ENCODE measurements at places on chromosomes 2 and 18.

DNA sequence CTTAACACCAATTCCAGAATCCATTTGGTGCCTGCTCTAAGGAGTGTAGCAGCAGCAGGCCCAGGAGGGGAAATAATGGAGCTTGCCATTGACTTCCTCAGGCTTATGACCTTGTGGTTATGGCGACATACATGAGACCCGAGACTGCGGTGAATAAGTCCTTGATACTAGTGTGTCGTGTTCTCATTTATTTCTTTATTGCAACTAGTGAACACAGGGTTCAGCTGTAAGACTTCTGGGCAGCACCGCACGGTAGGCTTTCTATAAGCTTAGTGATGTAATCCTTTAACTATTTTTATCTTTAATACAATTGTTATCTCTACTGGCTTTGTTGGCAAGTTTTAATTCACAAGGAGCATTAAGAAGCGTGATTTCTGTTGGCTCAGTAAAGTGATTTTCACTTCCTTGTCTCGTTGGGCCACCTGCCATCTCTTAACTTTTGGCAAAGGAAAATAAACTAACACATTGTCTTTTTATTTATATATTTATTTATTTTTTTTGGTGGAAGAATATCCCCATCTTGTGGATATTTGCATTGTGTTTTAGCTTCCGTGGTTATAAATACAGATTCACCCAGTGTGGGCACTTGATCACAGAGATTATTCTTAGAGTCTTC is 139.8 kb downstream of the LTBP1 start:
- DNase-seq: no peak

DNA sequence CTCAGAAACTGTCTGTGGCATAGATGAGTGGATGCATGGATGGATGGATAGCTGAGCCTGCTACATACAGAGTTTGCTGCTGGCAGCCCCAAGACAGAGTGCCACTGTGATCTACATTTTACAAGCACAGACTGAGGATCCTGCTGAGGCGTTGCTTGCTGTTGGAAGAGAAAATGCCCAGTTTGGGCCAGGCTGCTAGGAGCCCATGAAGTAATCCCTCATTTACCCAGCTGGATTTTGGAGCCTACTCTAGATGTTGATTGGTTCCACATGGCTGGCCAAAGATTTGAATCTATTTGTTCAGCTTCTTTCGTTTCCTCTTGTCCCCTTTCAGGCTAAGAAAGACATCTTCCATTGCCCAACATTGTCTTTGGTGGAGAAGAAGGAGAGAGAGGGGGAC is 261.3 kb downstream of the CLIP4 start:
- DNase-seq: no peak

- DNase-seq: no peak
Measured at GRCh38 chr2:208097801-208098200, 26.5 kb downstream of the CRYGD start.

GRCh38 chr2:207184768-207185167 is 19.0 kb upstream of the KLF7 start:
- no peak for DNase-seq

- DNase-seq: no peak
Measured at GRCh38 chr2:5494212-5494611, 198.0 kb upstream of the SOX11 start.

DNA sequence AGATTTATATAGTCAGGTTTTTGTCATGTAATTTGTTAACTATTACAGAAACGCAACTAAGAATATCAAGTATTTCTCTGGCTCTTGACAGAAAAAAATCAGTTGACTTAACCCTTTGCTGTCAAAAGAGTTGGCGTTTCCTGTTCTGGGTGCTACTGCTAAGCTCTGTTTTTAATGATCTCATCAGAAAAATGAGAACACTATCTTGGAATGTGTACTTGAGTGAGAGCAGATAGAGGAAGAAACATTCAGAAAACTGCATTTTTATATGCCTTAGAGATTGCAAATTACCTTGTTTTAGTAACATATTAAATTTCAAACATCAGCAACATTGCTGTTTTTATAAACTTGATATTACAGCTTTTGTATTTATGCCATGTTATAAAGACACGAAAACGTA is 297.9 kb downstream of the RDH14 start:
- DNase-seq: no peak

DNA sequence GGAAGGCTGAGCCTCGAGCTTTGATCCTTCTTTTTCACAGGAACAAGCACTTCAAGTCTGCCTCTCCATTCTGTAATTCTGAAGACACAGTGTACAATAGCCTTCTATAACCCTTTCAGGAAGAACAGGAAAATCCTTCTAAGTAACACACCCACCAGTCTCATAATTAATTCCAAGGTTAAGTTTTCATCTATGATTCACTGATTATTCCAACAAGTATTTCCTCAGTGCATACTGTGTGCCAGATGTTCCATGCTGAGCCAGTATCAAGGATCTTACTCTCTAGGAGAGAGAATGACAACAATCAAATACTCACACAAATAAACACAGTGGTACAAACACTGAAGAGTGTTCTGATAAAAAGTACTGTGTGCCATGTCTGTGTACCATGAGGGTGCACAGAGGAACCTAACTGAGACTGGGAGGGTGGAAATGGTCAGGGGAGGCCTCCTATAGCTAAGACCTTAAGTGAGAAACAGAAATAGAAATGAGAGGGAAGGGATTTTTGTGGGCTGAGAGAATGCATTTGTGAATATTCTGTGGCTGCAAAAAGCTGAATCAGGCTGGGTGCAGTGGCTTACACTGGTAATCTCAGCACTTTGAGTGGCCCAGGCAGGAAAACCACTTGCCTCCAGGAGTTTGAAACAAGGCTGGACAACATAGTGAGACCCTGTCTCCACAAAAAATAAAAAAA is 7.3 kb upstream of the MTLN start:
- DNase-seq: no peak

DNA sequence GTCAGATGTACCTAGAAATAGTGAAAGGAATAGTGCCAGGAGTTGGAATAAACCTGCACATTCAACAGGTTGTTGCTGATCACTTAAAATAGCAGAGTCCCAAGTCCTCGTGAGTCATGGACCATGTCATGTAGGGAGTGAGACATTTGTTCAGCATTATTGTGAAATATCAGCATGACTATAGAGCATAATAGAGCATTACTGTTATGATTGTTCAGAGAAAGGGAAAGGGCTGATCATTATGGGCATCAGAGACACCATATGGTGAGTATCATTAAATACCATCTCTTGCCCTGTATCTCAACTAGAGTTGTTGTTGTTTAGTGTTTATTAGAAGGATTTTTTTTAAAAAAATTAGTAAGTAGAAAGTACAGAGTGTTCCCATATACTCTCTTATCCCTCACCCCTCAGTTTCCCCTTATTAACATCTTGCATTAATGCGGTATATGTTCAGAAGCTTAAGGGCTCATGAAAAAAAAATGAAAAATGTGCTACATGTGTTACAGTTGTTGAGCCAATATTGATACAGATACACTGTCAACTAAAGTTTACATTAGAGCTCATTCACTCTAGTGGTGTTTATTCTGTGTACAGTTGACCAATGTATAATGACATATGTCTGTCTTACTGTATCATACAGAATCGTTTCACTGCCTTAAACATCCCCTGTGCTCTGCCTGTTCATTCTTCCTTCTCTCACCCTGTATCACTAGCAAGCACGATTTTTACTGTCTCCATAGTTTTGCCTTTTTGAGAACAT is 5.7 kb downstream of the ELAC1 start:
- DNase-seq: no peak

DNA sequence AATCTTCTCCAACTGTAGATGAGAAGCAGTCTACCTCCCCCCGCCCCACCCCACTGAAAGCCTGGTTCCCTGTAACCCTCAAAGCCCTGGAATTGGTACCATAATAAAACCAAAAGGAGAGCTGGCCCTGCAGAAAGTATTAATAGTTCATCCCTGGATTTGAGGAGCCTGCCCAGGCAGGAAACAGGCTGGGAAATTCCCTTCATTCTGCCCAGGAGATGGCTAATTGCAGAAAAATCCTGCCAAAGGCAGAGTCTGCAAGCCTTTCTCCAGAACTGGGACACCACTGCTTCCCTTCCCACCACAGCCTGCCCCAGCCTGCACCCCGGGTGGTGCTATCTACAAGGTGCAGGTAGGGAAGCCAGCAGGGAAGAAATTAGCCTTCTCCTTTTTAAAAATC is 16.3 kb downstream of the GKN2 start:
- DNase-seq: no peak

DNA sequence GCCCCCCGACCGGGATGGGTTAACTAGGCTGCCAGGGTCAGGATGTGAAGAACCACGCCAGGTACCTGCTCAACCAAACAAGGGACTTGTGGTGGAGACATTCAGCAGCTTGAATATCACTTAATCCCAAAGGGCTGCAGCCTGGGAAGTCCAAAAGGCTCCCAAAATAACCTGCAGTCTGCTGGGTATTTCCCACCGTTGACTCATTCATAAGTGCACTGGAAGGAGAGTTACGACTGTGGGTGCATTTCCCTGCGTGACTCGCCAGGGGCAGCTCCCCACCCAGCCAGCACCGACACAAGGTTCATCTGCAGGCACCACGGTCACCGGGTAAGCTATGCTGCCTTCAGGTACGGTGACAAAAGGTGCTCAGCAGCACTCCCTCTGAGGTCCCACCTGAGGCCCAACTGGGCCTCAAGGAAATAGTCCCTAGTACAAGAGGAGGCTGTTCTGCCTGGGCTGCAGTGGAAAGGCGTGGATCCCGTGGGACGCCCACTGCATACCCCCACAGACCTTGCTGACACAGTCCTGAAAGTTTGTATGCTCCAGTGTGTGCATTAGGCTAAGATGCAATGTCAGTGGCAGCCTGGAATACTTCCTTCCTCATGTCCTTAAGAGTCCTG is 86.5 kb downstream of the UXS1 start:
- DNase-seq: peak; percentile 15

DNA sequence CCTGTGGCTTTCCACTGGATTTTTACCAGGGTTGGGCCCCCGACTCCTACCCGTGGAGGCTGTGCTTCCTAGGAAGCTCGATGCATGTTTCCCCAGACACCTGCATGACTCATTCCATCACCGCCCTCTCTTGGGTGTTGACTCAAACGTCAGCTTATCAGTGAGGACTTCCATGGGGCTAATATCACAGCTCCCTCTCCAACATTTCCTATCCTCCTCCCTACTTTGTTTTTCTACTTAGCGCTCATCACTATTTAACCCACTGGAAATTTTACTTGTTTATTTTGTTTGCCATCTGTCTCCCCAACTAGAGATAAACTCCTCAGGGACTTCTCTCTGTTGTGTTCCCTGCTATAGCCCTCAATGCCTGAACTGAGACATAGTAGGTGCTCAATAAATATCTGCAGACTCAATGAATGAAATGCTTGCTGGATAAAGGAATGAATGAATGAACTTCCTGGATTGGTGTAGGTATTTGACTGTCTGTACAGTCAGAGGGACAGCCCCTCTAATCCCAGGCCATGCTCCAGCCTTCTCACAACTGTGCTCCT is 89.7 kb upstream of the MSH2 start:
- no peak for DNase-seq

Measured in T-cell (primary cell).